Keratinocyte (primary cell): ENCODE measurements at places on chromosomes 13 and 19.
A peak's percentile ranks its signal among the peaks of the same experiment; 100 is the strongest.

DNA sequence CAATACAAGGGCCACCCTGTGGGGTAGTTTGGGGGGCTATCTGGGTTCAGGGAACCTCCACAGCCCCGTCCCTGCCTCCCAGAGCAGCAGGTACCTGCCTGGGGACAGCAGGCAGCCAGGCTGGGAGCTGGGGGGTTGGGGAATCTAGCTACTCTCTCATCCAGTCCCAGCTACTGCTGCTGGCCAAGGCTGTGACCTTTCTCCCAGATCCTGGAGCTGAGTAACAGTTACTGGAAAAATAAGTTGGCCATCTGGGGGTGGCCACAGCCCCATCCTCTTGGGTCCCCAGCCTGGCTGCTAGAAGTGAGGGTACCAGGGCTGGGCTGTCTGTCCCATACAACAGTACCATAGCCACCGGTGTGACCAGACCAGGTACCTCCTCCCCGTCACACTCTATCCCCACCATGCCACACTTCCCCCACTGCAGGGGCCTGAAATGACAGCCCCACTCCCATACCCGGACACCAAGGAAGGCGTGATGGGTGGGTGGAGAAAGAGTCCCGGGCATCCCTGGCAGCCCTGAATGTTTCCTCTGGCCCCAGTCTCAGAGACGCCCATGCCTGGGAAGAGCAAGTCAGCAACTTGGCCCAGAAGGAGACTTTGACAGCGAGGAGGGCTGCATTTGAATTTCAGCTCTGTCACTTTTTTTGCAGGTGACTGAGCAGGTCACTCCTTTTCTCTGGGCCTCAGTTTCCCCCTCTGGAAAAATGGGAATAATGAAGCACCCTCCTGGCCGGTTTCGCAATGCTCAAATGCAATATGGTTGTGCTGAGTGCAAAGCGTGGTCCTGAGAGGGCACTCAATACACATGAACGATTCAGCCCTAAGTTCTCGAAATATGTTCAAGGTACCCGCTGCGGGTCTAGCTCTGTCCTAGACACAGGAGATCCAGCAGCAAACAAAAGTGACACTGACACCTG is 30.7 kb upstream of the NFIC start:
- DNase-seq = no peak

DNA sequence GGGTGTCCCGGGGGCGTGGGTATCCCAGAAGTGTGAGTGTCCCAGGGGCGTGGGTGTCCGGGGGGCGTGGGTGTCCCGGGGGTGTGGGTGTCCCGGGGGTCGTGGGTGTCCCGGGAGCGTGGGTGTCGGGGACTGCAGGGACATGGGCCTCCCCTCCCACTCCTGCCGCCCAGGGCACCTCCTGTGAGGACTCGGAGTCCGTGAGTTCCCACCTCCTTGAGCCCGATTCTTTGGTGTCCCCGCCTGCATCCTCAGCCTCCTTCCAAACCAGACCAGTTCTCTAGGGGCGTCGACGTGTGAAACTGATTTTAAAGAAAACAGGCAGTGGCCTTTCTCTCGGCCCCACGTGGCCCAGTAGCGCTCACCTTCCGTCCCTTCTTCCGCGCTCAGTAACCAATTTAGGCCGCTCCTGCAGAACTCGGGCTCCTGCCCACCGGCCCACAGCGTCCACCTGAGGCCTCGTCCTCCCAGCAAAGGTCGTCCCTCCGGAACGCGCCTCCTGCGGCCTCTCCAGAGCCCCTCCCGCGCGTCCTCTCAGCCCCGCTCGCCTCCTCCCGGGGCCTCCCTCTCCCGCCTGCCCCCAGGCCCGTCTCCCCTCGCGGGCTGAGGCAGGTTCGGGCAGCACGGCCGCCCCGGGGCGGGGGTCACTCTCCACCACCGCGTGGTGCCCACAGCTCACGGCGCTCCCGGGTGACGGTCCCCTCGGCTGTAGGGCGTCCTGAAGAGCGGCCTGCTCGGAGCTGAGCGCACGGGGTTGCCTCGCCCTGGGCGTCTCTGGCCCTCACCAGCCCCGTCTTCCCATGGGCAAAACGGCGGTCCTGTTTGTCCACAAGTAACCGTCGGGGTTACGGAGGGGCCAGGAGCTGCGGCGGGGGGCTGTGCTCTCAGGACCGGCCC is 3.8 kb downstream of the F7 start:
- no peak for DNase-seq

DNA sequence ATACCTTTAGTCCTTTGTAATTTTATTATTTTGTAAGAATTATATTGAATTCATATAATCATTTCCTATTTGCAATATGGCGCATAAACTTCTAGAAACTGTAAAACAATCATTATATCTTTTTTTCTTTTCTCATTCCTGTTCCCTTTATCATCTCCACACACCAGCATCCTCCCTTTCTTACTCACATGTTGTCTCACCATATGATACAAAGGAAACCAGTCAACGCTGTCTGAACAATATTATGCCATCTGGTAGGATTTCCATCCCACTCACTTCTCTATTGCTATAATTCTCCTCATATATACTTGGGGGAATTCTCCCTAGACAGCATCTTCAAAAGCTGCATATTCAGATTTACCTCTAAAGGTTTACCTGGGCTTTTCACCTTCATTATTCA is 389.8 kb downstream of the NDFIP2 start:
- DNase-seq = peak; percentile 15

DNA sequence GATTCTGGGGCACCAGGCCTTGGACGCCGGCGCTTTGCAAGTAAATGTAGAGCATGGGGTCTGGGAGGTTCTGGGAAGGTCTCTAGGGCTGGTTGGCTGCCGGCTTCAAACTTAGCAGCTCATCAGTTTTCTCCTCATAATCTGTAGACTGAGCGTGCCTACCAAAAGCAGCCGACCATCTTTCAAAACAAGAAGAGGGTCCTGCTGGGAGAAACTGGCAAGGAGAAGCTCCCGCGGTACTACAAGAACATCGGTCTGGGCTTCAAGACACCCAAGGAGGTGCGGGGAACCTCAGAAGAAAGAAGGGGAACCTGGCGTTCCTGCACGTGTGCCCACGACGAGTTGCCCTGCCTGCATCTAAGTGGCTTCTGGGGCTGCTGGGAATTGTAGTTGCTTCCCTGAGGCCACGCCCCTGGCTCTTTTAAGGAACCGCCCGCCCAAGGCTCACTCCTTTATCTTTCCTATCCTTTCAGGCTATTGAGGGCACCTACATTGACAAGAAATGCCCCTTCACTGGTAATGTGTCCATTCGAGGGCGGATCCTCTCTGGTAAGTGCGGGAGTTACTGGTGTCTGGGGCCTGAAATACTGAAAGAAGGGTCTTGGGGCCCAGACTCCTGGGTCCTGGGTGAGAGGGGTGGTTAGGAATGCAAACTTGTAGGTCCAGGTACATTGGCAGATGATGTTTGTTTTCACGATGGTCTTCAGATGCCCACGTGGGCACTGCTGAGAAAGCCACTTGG is 984 bp downstream of the RPS11 start:
- no peak for DNase-seq

DNA sequence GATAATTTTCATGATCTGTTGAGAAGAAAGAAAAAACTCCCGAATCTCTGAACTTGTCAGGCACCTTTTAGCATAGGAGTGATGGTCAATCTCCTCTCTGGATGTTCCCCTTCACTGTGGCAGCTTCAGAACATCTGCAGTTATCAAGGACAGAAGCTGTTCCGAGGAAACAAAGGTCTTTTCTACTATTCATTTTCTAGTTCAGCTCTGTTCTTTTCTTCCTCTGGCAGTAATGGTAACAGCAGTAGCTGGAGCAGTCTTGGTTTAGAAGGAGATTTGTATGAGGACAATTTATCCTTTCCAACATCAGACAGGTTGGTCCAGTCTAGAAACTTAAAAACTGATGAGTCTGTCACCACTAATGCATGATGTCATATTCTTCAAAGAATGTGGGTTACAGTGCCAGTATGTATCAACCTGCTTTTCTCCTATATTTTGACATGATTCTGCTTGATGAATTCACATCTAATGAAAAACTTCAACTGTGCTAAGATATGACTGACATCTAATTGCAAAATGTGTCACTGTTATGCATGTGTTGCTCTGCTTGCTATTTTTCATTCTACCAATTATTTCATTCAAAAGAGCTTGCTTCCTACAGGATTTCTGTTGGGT is 41.0 kb downstream of the AKAP11 start:
- DNase-seq = no peak

DNA sequence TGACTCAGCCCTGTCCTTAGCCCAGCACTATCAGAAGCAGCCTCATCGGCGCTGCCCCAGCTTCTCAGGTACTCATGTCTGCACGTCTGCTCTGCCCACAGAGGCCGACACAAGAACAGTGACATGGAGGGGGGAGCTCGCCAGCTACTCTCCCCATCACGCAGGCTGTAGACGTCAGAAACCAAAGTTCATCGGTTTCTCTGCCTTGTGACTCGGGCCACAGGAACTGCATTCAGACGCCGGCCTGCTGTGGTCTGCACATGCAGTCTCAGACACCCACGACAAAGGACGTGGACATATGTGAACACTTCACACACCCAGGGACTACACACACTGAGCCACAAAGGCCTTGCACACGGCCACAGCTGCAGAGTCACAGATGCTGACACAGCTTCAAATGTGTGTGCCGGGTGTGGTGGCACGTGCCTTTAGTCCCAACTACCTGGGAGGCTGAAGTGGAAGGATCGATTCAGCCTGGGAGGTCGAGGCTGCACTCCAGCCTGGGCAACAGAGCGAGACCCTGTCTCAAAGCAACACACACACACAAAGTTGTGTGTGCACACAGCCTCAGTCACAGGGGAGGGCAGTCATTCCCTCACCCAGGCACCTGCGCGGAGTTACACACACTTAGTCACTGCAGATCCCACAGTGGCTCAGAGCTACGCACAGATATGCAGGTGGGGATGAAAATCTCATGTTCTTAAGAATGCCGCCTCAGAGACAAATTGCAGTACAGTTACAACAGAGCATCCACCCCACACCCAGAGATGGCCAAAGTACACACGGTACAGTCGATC is 4.9 kb upstream of the ZFP36 start:
- no peak for DNase-seq

- DNase-seq = no peak
Observed at GRCh38 chr13:44075113-44075512, 195.4 kb downstream of the LACC1 start.

DNA sequence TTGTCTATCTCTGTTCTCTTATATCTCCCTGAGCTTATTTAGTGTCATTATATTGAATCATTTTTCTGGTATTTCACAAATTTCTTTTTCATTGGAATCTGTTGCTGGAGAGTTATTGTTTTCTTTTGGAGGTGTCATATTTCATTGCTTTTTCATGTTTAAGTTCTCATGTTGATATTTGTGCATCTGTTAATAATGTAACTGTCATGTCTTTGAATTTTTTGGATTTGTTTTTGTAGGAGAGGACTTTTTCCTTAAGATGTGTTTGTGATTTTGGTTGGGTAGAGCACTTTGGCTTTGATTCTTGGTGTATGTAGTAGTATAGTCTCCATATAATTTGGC is 64.0 kb downstream of the DNAJC3 start:
- no peak for DNase-seq

- DNase-seq = no peak
Observed at GRCh38 chr19:14530005-14530348, 583 bp downstream of the TECR start.

GRCh38 chr19:4911786-4912672 is 2.7 kb downstream of the UHRF1 start:
- peak; percentile 99 for DNase-seq
